Heart right ventricle (tissue), 16 donors: ENCODE measurements at places on chromosomes 7 and 10. TPM values are rescaled to one million over a fixed set of nuclear protein-coding genes. Genes with fewer than 3 reads are reported as not detected.

The AKR1C1 gene
- 10.3 TPM for total RNA-seq

The SLC13A1 gene
- not detected for total RNA-seq

DNA sequence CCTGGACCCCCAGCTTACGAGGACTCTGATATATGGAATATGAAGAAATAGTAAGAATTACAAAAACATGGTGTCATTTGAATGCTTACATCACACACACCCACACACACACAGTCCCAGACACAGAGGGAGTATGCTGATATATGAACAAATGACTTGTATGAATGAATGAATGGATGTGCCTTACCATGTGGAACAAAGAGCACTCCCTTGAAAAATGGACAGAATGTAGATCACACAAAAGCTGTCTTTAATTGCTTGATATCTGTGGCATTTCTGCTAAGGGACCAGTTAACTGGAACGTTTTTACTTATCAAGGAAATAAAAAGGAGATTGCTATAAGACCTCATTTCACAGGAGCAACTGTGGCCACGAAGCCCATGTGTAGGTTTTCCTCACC is 46.0 kb downstream of the PRTFDC1 start:
- H3K4me3 ChIP-seq = no peak overlapping the region
- no peak overlapping the region for H3K27ac ChIP-seq
- no peak for DNase-seq
- peaks cover 7% of the 10 kb centered on the region for H3K4me1 ChIP-seq

DNA sequence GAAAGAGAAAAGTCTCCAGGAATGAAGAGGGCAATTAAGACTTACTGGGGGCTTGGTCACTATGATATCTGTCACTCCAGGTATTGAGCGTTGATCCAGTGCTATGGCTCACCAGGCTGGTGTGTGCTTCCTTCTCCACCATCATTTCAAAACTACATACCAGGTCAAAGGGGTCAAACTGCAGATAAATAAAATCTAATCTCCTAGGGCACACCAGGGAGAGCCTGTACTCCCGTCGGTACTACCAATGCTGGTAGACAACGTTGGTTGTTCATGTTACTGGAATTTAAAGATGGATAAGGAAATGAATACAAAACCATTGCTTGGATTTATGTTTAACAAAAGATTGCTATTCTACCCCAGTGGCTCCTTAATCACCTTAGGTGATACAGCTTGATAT is 118.3 kb downstream of the MYO3A start:
- no peak overlapping the region for H3K4me3 ChIP-seq
- H3K27ac ChIP-seq = no peak overlapping the region
- DNase-seq = no peak
- no peaks in the 10 kb centered on the region for H3K4me1 ChIP-seq
- no peaks in the 10 kb centered on the region for H3K36me3 ChIP-seq
- H3K27me3 ChIP-seq = no peaks in the 10 kb centered on the region

GRCh38 chr7:92613720-92614119 is 23.5 kb upstream of the FAM133B start:
- no peak overlapping the region for H3K27ac ChIP-seq
- H3K36me3 ChIP-seq = no peaks in the 10 kb centered on the region
- H3K4me3 ChIP-seq = no peak overlapping the region
- peaks cover 14% of the 10 kb centered on the region for H3K4me1 ChIP-seq
- no peaks in the 10 kb centered on the region for H3K27me3 ChIP-seq

DNA sequence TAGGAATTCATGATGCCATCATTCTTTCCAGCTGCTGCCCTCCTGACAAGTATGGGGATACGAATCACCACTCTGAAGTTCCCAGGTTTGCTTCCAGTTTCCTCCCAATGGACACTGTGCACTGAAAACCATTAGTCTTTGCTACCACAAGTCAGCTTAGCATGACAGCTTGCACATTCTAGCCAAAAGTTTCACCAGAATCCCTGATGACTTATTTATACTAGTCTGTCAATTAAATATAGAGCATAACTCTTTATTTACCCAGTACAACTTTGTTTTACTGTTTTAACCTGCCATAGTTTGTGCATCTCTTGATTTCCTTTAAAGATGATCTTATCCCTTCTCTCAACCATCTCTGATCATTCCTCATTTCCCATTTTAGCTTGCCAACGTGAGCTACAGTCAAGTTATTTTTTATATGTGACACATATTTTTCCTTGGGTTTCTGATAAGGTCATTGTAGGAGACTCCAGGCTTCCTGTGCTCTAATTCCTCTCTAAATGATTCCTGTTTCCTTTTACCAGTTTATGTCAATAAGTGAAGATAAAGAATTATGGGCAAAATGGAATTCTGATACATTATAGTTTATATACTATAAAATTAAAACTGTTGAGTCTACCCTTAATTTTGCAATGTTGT is 167.5 kb upstream of the MEOX2 start:
- H3K27me3 ChIP-seq = no peaks in the 10 kb centered on the region
- no peak for DNase-seq
- H3K36me3 ChIP-seq = no peaks in the 10 kb centered on the region
- H3K4me3 ChIP-seq = no peak overlapping the region
- peaks cover 16% of the 10 kb centered on the region for H3K4me1 ChIP-seq
